ENCODE measurements at places on chromosomes 2 and 18.

- DNase-seq, result no peak
These were observed 108.2 kb upstream of the UBE2E3 start for GRCh38 chr2:180872255-180872654.

DNA sequence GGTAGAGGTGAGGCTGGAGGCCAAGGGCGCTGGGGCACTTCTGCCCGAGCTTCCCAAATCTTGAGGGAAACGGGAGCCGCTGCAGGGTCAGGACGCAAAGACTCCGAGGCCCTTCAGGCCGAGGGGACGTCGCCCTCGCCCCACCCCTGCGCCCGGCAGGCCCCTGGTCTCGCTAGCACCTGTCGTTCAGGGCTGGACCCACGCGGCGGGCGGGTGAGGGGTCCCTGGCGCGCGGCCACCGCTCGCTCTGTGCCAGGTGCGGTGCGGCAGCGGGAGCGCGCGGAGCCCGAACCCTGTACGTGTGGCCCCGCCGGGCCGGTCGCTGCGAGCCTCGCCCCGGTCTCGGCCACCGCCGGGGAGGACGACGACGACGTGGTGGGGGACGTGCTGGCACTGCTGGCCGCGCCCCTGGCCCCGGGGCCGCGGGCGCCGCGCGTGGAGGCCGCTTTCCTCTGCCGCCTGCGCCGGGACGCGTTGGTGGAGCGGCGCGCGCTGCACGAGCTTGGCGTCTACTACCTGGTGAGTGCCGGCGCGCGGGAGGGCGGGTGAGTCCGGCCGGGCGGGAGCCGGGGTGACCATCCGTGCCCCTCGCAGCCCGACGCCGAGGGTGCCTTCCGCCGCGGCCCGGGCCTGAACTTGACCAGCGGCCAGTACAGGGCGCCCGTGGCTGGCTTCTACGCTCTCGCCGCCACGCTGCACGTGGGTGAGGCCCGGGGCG, 4.9 kb downstream of the ERFE start:
- DNase-seq, result no peak

- DNase-seq, result no peak
These were observed 23.5 kb downstream of the COLEC11 start for GRCh38 chr2:3618367-3618766.

GRCh38 chr2:213219816-213220215, 64.4 kb upstream of the SPAG16 start:
- DNase-seq, result no peak

GRCh38 chr18:48519431-48520100, 19.3 kb upstream of the CTIF start:
- DNase-seq, result no peak

DNA sequence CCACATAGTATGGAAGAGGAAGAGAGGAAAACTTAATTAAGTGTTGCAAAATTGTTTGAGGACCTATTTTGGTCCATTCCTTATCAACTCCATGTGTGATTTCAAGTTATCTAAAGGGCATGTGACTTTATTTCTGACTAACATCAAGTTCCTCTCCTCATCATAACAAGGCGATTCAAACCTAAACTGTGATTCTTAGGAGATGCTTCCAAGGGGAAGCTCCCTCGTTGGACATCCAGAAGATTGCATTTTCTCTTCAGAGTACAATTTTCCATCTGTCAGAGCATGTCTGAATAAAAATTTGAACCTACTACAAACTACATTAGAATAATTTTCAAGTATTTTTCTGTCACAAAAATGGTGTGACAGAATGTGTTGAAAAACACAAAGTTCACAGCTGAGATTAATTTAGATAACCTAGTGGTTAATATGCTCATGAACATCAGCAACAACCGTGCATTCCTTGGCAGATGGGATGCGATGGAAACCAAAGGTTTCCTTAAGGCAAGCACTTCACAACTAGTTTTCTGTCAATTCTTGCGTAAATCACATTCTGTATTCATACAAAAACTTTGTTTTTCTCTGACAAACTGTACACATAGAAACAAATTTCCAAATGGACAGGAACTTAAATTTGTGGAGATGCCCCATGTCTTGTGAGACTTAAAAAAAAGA, 4.2 kb downstream of the SFT2D3 start:
- no peak for DNase-seq

DNA sequence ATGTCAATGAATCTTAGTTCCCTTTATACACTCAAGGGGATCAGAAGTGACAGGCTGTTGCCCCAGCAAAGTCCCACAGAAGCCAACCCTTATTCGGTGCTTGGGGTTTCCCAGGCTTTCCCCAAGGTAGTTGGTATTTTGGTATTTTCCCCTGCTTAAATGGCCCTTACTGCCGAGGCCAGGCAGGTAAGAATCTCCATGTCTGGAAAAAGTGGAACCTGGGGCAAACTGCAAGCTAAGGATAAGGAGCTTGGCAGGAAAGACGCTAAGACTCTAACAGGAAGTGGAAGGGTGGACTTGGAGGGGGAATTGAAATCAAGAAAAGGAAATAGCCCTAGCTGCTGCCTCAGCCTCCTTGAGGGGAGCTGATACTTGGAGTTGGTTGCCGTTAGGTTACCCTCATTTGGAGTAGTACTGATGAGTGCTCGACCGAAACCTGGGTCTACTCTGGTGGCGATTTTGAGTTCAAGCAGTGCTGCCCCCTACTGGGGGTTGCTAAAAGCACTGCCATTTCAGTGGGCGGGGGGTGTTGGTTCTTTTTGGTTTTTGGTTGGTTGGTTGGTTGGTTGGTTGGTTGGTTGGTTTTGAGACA, 3.3 kb upstream of the GPBAR1 start:
- DNase-seq, result no peak

DNA sequence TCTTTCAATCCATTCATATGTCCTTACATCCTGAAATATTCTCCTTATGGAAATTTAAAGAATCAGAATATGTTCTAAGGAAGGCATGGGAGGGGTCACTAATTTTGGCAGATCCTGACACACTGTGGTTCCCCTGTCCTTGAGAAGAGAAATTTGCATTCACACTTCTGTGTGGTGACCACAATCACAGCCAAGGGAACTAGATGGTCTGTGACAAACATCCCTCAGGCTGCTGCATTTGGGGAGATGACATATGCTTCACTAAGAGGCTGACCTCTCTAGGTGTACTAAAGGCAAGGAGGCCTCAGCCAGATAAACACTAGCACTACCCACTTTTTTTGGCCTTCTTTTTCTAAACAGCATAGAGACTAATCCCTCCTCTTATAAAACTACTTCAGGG, 129.6 kb downstream of the MREG start:
- no peak for DNase-seq

- no peak for DNase-seq
These were observed 428.6 kb upstream of the SYT4 start for GRCh38 chr18:43705850-43706249.

- DNase-seq, result no peak
These were observed 53.1 kb downstream of the OLA1 start for GRCh38 chr2:174195253-174195652.

GRCh38 chr2:195596840-195597239, 60.2 kb upstream of the SLC39A10 start:
- DNase-seq, result no peak

All from right renal pelvis (tissue), 4 donors.